ENCODE measurements at places on chromosomes 1 and 21. TPM values are rescaled to one million over a fixed set of nuclear protein-coding genes. Genes with fewer than 3 reads are reported as not detected.

- peaks cover 3% of the 10 kb centered on the region for H3K36me3 ChIP-seq
- no peak overlapping the region for H3K27ac ChIP-seq
- no peaks in the 10 kb centered on the region for H3K27me3 ChIP-seq
Measured at GRCh38 chr1:206457408-206458120, 12.7 kb upstream of the IKBKE start.

GRCh38 chr21:34260277-34261008 lies 103.4 kb upstream of the KCNE2 start:
- H3K27ac ChIP-seq, result no peak overlapping the region
- no peak overlapping the region for H3K4me3 ChIP-seq
- H3K27me3 ChIP-seq, result no peaks in the 10 kb centered on the region
- H3K4me1 ChIP-seq, result peaks cover 25% of the 10 kb centered on the region
- H3K36me3 ChIP-seq, result no peaks in the 10 kb centered on the region

DNA sequence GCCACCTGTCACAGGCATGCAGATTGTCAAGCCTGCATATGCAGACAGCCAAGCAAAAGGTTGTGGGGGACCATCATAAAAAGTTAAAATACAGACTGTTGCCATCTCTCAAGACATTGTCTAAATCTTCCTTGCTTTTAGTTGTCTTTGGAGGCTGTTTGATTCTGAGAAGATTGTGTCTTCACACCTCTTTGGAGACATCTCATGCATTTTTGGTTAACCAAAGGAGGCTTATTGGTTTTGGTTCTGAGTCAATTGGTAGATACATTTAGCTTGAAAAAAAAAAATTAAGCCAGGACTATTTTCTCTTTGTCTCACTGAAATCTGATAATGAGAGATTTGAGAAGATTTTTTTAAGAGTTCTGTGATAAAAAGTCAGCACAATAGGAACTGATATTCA lies 217.6 kb downstream of the LYPLAL1 start:
- no peaks in the 10 kb centered on the region for H3K27me3 ChIP-seq
- no peaks in the 10 kb centered on the region for H3K4me1 ChIP-seq
- no peaks in the 10 kb centered on the region for H3K36me3 ChIP-seq
- H3K4me3 ChIP-seq, result no peak overlapping the region
- no peak overlapping the region for H3K27ac ChIP-seq
- DNase-seq, result no peak

UBXN10 gene
- 6.4 TPM for total RNA-seq

- no peaks in the 10 kb centered on the region for H3K36me3 ChIP-seq
- no peaks in the 10 kb centered on the region for H3K27me3 ChIP-seq
- H3K27ac ChIP-seq, result no peak overlapping the region
- no peak for DNase-seq
- H3K4me1 ChIP-seq, result peaks cover 13% of the 10 kb centered on the region
Measured at GRCh38 chr1:67586596-67586995, 98.4 kb upstream of the GADD45A start.

GRCh38 chr21:25420831-25421230 lies 186.4 kb downstream of the MRPL39 start:
- no peaks in the 10 kb centered on the region for H3K27me3 ChIP-seq
- H3K4me3 ChIP-seq, result no peak overlapping the region
- H3K36me3 ChIP-seq, result no peaks in the 10 kb centered on the region
- no peak overlapping the region for H3K27ac ChIP-seq
- no peak for DNase-seq

DPYD gene
- 36.9 TPM for total RNA-seq

GRCh38 chr21:34967509-34968289 lies 81.4 kb downstream of the RUNX1 start:
- no peak overlapping the region for H3K4me3 ChIP-seq
- H3K27me3 ChIP-seq, result no peaks in the 10 kb centered on the region
- no peaks in the 10 kb centered on the region for H3K4me1 ChIP-seq
- no peak for DNase-seq

GRCh38 chr1:243706563-243706962 lies 143.5 kb downstream of the AKT3 start:
- no peak overlapping the region for H3K27ac ChIP-seq
- H3K36me3 ChIP-seq, result no peaks in the 10 kb centered on the region
- H3K27me3 ChIP-seq, result no peaks in the 10 kb centered on the region
- no peak overlapping the region for H3K4me3 ChIP-seq
- H3K4me1 ChIP-seq, result peaks cover 3% of the 10 kb centered on the region

GRCh38 chr1:62686822-62687221 lies 1.4 kb downstream of the DOCK7 start:
- DNase-seq, result no peak
- H3K27ac ChIP-seq, result no peak overlapping the region
- H3K27me3 ChIP-seq, result no peaks in the 10 kb centered on the region
- no peaks in the 10 kb centered on the region for H3K36me3 ChIP-seq

All from thyroid gland (tissue), 4 donors.